ENCODE measurements at places on chromosomes 2 and 18. TPM values are rescaled to one million over a fixed set of nuclear protein-coding genes. Genes with fewer than 3 reads are reported as not detected.

GRCh38 chr2:220043990-220044335 is 416.5 kb downstream of the SLC4A3 start:
- H3K27ac ChIP-seq = no peak overlapping the region
- no peaks in the 10 kb centered on the region for H3K27me3 ChIP-seq
- no peaks in the 10 kb centered on the region for H3K4me1 ChIP-seq

Gene DCC
- not detected for polyA plus RNA-seq

GRCh38 chr2:152098496-152099366 is at the start of gene CACNB4:
Gene CACNB4, minus strand, starts transcription at chr2:152099044.
- DNase-seq = peak; percentile 4
- peak within 1 kb of the TSS; percentile 90 for H3K4me3 ChIP-seq
- no peaks in the 10 kb centered on the region for H3K36me3 ChIP-seq
- H3K27me3 ChIP-seq = peaks cover 34% of the 10 kb centered on the region

Gene C1QL2
- not detected for polyA plus RNA-seq

GRCh38 chr2:28257182-28257581 is 135.5 kb upstream of the FOSL2 start:
- no peaks in the 10 kb centered on the region for H3K27me3 ChIP-seq
- peaks cover 4% of the 10 kb centered on the region for H3K36me3 ChIP-seq
- no peaks in the 10 kb centered on the region for H3K4me1 ChIP-seq
- H3K4me3 ChIP-seq = no peak overlapping the region
- no peak for DNase-seq

- no peak overlapping the region for H3K27ac ChIP-seq
- H3K27me3 ChIP-seq = peaks cover 8% of the 10 kb centered on the region
- DNase-seq = no peak
- no peaks in the 10 kb centered on the region for H3K36me3 ChIP-seq
- no peak overlapping the region for H3K4me3 ChIP-seq
- peaks cover 4% of the 10 kb centered on the region for H3K4me1 ChIP-seq
Measured at GRCh38 chr2:191920502-191920901, 73.6 kb upstream of the CAVIN2 start.

DNA sequence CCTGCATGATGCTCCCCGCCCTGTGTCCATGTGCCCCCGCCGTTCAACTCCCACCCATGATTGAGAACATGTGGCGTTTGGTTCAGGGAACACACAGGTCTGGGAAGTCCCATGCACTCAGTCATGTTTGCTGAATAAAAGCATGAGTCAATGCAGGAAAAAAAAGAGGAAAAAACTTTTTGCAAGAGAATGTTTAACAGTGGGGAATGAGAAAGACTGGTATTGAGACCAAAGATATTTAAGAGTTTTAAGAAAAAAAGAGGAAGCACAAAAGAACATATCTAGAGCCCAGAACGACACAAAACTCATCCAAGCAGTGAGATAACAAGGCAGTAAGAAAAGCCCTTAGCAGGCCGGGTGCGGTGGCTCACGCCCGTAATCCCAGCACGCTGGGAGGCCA is 279.2 kb upstream of the THSD7B start:
- no peak overlapping the region for H3K27ac ChIP-seq
- DNase-seq = no peak

DNA sequence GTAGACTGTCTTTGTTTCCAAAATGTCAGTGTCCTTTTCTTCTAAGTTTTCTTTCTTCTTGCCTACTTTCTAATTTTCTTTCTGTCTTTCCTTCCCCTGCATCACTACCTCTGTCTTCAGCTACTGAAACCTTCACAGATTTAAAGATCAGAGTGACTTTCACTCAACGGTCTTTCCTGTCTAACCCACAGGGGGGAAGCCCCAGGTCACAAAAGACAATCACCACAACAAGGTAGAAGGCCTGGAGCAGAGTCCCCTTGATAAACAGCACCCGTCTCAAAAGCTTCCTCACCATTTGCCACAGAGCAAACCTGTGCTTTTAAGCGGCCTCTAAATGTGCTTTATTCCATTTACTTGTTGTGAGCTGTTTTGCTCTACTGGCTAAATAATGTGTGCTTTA is 665.4 kb downstream of the BCL11A start:
- peak overlapping the region; percentile 3 for H3K27ac ChIP-seq
- no peaks in the 10 kb centered on the region for H3K36me3 ChIP-seq
- no peaks in the 10 kb centered on the region for H3K27me3 ChIP-seq
- DNase-seq = peak; percentile 62
- peak overlapping the region; percentile 43 for H3K4me3 ChIP-seq

DNA sequence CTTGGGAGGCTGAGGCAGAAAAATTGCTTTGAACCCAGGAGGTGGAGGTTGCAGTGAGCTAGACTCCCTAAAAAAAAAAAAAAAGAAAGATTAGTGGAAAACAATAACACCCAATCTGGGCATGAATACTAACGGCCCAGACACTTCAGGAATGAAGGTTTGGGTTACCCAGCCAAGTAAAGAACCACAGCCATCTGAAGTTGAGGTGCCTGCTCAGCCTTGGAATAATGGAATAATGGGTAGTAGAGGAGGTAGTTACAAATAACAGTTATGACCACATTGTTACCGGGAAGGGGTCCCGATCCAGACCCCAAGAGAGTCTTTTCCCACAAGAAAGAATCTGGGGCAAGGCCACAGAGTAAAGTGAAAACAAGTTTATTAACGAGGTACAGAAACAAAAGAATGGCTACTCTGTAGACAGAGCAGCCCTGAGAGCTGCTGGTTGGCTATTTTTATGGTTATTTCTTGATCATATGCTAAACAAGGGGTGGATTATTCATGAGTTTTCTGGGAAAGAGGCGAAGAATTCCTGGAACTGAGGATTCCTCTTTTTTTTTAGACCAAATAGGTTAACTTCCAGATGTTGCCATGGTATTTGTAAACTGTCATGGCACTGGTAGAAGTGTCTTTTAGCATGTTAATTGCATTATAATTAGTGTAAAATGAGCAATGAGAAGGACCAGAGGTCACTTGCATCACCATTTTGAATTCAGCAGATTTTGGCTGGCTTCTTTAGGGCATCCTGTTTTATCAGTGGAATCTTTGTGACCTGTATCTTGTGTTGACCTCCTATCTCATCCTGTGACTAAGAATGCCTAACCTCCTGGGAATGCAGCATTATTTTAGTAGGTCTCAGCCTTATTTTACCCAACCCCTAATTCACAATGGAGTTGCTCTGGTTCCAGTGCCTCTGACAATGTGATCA is 96.2 kb upstream of the HAAO start:
- no peak overlapping the region for H3K27ac ChIP-seq
- no peak overlapping the region for H3K4me3 ChIP-seq
- no peaks in the 10 kb centered on the region for H3K27me3 ChIP-seq
- no peaks in the 10 kb centered on the region for H3K36me3 ChIP-seq
- no peak for DNase-seq
- no peaks in the 10 kb centered on the region for H3K4me1 ChIP-seq

GRCh38 chr2:220143336-220143735 is 515.9 kb downstream of the SLC4A3 start:
- no peak for DNase-seq
- no peak overlapping the region for H3K4me3 ChIP-seq
- no peaks in the 10 kb centered on the region for H3K4me1 ChIP-seq
- no peak overlapping the region for H3K27ac ChIP-seq
- H3K27me3 ChIP-seq = no peaks in the 10 kb centered on the region

DNA sequence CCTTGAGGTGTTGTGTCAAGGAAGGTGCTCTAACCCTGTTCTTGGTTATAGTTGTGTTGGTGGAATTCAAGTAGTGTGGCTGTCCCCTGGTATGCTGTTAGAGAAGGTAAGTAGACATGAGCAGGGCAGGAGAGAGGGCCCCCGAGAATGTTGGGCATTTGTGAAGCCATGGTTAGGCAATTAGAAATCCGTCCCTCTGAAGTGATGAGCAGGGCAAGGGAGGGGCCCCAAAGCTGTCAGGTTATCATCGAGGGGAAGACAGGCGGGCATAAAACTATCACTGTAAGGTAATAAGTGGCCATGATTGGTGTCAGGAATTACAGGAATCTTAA is 5.2 kb downstream of the XRCC5 start:
- peak overlapping the region; percentile 99 for H3K27ac ChIP-seq
- no peaks in the 10 kb centered on the region for H3K27me3 ChIP-seq
- H3K36me3 ChIP-seq = peaks cover 23% of the 10 kb centered on the region
- DNase-seq = no peak
- H3K4me1 ChIP-seq = peaks cover 70% of the 10 kb centered on the region

- H3K27ac ChIP-seq = no peak overlapping the region
- H3K27me3 ChIP-seq = peaks cover 16% of the 10 kb centered on the region
- no peak overlapping the region for H3K4me3 ChIP-seq
- no peak for DNase-seq
Measured at GRCh38 chr2:101083613-101084012, 67.6 kb downstream of the TBC1D8 start.

Gene GRB14
- polyA plus RNA-seq = 0.20 TPM

DNA sequence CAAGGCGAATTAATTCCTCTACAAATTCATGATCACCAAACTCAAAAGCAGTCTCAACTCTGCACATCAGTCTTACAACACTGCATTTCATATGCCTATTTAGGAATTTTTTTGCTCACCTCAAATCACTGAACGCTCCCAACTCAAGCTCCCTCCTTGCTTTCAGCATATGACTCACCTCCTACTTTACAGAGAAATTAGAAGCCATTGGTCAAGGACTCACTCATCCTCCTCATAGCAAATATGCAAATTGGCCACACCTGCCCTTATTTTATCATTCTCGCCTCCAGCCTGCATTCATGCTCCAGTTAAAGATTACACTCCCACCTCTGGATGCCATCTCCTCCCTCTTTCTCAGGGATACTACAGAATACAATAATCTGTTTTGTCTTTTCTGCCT is 148.8 kb downstream of the MBD2 start:
- H3K36me3 ChIP-seq = no peaks in the 10 kb centered on the region
- H3K27ac ChIP-seq = no peak overlapping the region
- no peaks in the 10 kb centered on the region for H3K4me1 ChIP-seq

GRCh38 chr2:12014088-12014960 is 267.9 kb downstream of the LPIN1 start:
- DNase-seq = no peak
- peaks cover 33% of the 10 kb centered on the region for H3K4me1 ChIP-seq
- peak overlapping the region; percentile 9 for H3K4me3 ChIP-seq
- H3K27ac ChIP-seq = no peak overlapping the region
- H3K36me3 ChIP-seq = no peaks in the 10 kb centered on the region

- DNase-seq = no peak
- peaks cover 44% of the 10 kb centered on the region for H3K27me3 ChIP-seq
- H3K36me3 ChIP-seq = peaks cover 3% of the 10 kb centered on the region
- H3K4me3 ChIP-seq = no peak overlapping the region
- no peaks in the 10 kb centered on the region for H3K4me1 ChIP-seq
Measured at GRCh38 chr2:149042881-149043280, 4.4 kb downstream of the LYPD6B start.

- H3K27ac ChIP-seq = no peak overlapping the region
- H3K4me3 ChIP-seq = no peak overlapping the region
- H3K4me1 ChIP-seq = no peaks in the 10 kb centered on the region
- no peaks in the 10 kb centered on the region for H3K36me3 ChIP-seq
Measured at GRCh38 chr2:129768036-129768386, 211.5 kb upstream of the RAB6C start.

- H3K27ac ChIP-seq = no peak overlapping the region
- no peaks in the 10 kb centered on the region for H3K4me1 ChIP-seq
- H3K4me3 ChIP-seq = no peak overlapping the region
- H3K36me3 ChIP-seq = no peaks in the 10 kb centered on the region
Measured at GRCh38 chr2:119537792-119538191, 6.5 kb upstream of the CFAP221 start.

DNA sequence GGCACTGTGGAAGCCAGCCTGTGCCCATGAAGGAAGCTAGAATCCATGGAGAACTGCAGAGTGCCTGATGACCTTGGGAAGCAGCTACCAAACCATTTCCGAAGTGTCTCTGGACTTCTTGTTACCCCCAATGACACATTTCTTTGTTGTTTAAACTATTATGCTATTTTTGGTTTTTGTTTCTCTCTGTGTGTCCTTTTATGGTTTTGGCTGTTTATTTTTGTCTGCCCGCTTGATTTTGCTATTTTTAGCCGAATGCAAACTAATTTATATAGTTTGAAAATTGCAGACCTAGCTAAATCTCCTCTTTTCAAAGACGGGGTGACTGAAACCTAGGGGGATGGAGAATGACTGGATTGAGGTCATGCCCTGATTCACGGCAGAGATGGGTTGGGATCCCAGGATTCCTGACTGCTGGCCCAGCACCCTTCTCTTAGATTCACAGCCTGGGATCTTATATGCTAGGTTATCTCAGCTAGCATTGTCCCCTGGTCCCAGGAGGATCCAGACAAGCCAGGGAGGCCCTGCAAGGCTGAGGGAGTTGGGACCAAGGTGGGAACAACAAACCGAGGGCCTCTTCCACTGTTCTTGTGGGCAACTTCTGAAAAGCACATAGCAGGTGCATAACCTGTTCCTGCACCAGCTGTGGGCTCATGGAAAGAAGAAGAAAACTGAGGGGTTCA is 116.3 kb upstream of the HAAO start:
- no peak overlapping the region for H3K27ac ChIP-seq
- no peak for DNase-seq
- peaks cover 32% of the 10 kb centered on the region for H3K27me3 ChIP-seq
- H3K4me3 ChIP-seq = no peak overlapping the region
- H3K4me1 ChIP-seq = peaks cover 24% of the 10 kb centered on the region

Gene RSAD2
- polyA plus RNA-seq = 2.0 TPM

Gene HOXD10
- polyA plus RNA-seq = not detected

GRCh38 chr18:21000667-21001066 is 110.9 kb downstream of the ROCK1 start:
- H3K27ac ChIP-seq = peak overlapping the region; percentile 4
- no peak overlapping the region for H3K4me3 ChIP-seq
- H3K4me1 ChIP-seq = peaks cover 26% of the 10 kb centered on the region
- no peaks in the 10 kb centered on the region for H3K27me3 ChIP-seq

Gene PAX8
- polyA plus RNA-seq = 0.34 TPM

Gene G6PC2
- polyA plus RNA-seq = not detected

- no peaks in the 10 kb centered on the region for H3K27me3 ChIP-seq
- no peaks in the 10 kb centered on the region for H3K4me1 ChIP-seq
- H3K4me3 ChIP-seq = no peak overlapping the region
- H3K27ac ChIP-seq = no peak overlapping the region
- DNase-seq = no peak
Measured at GRCh38 chr2:161250864-161251436, 57.3 kb upstream of the PSMD14 start.

Gene DARS1
- 226 TPM for polyA plus RNA-seq

Gene SLC16A14
- polyA plus RNA-seq = not detected

Gene TMEM182
- 7.7 TPM for polyA plus RNA-seq

DNA sequence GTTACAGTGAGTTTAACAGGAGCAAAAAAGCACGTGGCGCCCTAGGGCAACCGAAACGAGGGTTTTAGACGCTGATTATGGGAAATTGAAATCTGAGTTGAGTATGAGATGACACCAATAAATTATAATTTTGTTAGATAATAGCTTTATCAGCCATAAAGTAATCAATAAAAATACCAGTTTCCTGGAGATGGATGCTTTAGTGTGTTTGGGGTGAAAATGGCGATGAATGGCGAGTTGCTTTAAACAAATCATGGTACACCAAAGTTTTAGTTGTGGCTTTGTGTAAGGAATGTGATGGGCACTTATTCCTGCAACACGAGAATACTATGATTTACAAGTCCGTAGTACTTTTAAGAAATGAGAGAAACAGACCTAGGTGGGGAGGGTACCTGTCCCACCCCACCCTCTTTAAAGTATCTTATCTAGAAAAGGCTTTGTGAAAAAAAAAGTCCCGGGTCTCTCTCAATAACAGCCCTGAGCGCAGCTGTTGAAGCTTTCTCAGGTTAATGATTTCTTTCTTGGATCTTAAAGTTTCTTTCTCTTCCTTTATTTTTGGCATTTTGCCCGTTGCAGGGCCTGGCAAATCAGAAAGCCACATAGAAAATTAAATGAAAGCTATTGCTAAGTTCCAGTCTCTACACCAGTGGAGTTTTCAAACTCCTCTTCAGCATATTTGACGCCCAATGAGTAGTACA is 1.5 kb upstream of the RRM2 start:
- H3K4me3 ChIP-seq = peak overlapping the region; percentile 90
- no peak overlapping the region for H3K27ac ChIP-seq
- peaks cover 8% of the 10 kb centered on the region for H3K27me3 ChIP-seq
- H3K4me1 ChIP-seq = peaks cover 22% of the 10 kb centered on the region

Measured in naive B cell (primary cell).